Stimulated activated CD4-positive, alpha-beta T cell treated with anti-CD3 and anti-CD28 coated beads, TNF-alpha, amount 100 ng/mL, for 4 hours (primary cell): ENCODE measurements at places on chromosomes 13 and 19.

- no peak for DNase-seq
Observed at GRCh38 chr13:48493851-48494250, 39.0 kb downstream of the RCBTB2 start.

GRCh38 chr13:60765700-60766411 is 368.8 kb downstream of the TDRD3 start:
- no peak for DNase-seq

DNA sequence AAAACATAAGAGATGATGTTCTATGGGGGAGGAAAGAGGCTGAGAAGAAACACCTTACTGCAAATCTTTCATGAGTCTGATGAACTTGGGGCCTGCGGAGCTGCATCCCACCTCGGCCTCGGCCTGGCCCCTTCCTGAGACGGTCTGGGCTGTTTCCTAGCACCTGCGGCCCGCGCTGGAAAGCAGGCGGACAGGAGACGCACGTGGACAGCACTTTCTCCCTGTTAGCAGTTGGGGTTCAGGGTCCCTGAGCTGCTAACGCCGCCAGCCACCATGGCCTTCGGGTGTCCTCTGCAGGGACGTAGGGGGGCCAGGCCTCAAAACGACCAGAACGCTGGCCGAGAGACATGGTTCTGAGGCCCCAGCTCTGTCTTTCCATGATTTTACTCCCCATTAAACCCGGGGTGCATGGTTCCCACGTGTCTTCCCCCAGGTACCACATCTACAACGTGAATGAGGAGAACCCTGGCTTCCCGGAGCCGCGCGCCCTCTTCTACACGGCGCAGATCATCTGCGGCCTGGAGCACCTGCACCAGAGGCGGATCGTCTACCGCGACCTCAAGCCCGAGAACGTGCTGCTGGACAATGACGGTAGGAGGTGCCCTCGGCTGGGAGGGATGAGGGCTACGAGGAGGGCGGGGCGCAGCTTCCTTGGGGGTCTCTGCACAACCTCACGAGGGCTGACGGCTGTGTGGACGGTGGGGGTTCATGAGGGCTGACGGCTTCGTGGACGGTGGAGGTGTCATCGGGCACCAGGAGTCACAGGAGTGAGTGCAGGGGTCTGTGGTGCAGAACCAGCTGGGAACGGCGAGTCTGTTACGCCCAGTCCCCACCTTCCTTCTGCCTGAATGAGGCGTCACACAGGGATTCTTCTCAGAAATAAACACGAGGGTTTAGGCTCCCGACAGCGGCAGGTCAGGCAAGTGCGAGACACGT is 4.3 kb downstream of the GRK1 start:
- no peak for DNase-seq

DNA sequence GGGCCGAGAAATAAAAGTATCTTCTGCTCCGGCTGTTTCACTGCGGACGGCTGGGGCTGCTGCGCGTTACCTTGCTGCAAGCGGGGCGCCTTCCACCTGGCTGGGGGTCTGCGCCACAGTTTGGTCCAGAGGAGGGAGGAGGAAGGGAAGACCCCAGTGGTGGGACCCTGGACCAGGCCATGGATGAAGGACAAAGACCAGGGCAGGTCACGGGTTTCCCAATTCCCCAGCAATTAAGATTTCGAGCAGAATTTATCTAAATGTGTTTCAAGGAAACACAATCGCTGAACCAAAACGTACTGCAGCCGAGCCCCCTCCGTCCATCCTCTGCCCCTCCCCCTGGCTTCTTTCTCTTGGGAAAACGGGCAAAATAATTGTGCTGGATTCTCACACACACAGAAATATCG is 2.9 kb downstream of the SOX1 start:
- DNase-seq = no peak

DNA sequence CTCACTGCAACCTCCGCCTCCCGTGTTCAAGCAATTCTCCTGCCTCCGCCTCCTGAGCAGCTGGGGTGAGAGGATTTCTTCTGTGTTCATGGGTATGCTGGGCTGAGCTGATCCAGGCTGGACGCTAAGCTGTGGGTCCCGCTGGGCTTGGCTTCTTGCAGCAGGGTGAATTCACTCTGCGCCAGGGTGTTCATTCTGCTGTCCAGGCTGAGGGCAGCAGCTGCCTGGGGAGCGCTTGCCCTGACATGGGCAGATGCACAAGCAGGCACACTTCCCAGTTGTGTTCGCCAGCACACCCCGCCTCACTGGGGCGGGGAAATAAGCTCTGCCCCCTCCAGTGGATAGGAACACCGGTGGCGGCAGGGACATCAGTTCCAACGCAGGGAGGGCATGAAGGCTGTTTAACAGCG is 7.3 kb upstream of the INAFM1 start:
- DNase-seq = no peak
